Stimulated activated CD8-positive, alpha-beta memory T cell treated with anti-CD3 and anti-CD28 coated beads, Interleukin-2, amount 100 ng/mL, for 1 hour (primary cell): ENCODE measurements at places on chromosomes 5 and 9.

DNA sequence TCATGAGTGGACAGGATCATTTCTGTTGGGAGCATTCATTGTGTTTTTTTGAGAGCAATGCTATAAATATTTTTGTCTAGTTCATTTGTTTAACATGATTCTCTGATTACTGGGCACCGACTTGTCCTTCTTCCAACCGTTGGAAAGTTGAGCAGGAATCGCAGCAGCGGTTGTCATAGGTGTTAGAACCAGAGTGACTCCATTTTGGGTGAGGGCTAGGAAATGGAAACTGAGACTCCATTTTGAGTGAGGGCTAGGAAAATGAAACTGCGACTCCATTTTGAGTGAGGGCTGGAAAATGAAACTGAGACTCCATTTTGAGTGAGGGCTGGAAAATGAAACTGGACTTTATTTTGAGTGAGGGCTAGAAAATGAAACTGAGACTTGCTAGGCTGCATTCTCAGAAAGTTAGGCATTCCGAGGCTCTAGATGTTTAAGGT lies 100.6 kb downstream of the ICE1 start:
- DNase-seq, result no peak

DNA sequence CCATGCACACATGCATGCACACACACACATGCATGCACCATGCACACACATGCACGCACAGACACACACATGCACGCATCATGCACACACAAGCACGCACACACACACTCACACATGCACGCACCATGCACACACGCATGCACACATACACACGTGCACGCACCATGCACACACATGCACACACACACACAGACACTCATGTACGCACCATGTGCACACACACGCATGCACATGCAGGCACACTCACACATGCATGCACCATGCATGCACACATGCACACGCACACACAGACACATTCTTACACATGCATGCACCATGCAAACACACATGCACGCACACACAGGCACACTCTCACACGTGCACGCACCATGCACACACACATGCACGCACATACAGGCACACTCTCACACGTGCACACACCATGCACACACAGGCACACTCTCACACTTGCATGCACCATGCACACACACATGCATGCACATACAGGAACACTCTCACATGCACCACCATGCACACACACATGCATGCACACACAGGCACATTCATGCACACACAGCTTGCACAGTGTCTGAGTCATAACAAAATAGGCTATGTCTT lies 117.5 kb downstream of the TENT4A start:
- no peak for DNase-seq

DNA sequence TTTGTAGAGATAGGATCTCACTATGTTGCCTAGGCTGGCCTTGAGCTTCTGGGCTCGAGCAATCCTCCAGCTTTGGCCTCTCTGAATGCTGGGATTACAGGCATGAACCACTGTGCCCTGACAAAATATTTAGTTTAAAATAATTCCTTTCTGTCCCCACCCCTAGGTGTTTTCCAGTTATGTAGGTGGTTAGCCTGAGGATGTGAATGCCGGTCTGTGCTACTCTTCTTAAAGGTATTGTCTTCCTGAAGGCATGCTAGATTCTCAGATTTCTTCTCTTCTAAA lies 56.7 kb upstream of the BASP1 start:
- DNase-seq, result no peak

GRCh38 chr9:96854651-96855273 lies 448 bp upstream of the ZNF782 start:
- no peak for DNase-seq

GRCh38 chr5:131277875-131278740 lies 14.3 kb downstream of the CDC42SE2 start:
- no peak for DNase-seq

GRCh38 chr5:41870627-41871048 lies 413 bp upstream of the OXCT1 start:
- DNase-seq, result no peak

DNA sequence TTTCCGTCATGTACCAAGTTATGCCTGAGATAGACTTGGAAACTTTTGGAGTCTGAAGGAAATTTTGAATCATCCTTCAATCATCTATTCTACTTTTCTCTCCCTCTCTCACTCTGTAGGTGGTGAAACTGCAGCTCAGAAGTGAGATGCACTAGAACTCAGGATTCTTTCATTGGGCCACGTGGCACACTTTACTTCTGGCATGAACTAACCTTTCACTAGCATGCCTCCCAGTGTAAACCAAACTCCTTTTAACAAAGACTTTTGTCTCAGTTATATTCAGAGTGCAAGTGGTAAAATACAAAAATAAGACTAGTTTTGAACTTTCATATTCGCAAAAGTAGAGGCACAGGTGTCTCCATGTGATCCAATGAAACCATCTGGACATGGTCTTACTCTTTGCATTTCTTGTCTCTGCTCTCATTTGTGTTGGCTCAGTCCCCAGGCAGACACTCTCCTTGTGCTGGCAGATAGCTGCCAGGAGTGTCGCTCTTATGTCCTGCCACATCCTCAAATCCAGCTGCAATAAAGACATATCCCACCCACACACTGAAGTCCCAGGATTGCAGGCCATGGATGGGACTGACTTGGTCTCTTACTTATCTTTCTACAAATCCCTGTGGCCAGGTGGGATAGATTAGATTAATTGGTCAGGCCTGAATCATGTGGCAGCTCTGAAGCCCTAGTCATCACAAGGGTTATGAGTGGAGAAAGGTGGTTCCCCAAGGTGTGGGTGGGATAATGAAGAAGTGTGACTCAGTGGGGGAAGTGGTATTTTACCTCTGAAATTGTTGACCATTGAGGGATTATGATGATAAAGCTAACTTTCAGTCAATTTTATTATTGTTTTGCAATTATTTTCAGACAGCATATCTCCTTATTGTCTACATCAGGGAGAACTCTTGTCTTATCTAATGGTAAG lies 267.5 kb downstream of the GABRB2 start:
- DNase-seq, result no peak

- DNase-seq, result no peak
Observed at GRCh38 chr9:114122136-114123027, 23.3 kb upstream of the KIF12 start.

- no peak for DNase-seq
Observed at GRCh38 chr9:105712773-105713172, 18.4 kb downstream of the TMEM38B start.

DNA sequence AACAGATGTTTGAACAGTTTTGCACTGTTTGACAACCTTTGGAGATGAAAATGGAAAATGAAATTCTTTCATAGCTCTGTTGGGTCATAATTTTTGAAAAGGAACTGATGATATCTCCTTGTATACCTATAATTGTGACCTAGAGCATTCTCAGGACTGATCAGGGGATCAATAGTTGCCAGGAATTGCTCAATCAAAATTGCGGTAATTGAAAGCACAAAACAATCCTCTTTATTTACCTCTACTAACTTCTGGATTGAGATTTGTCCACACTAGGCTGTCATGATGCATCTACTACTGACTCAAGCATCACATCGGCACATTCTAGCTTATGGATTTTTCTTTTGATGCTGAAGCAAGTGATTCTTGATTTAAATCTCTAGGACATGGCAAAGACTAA lies 4.1 kb upstream of the CNTLN start:
- no peak for DNase-seq

- no peak for DNase-seq
Observed at GRCh38 chr5:144125163-144125726, 45.2 kb downstream of the YIPF5 start.

DNA sequence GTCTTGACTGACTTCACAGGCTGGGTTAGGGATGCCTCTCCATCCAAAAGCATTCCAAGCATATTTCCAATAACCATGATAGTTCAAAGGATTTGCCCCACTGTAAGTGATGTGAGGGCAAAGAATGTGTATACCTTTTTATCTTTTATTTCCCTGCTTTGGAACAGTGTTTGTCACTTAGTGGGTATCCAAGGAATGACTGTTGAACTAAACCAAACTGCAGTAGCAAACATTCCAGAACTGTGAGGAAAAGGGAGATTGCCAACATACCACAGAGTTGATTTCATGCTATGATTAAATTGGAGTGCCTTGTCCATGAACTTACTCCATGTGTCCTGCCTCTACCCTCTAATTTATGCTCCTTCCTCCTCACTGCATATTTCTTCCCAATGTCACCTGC lies 400.0 kb downstream of the KIAA0825 start:
- no peak for DNase-seq

- no peak for DNase-seq
Observed at GRCh38 chr9:33124046-33124445, 43.1 kb downstream of the B4GALT1 start.

DNA sequence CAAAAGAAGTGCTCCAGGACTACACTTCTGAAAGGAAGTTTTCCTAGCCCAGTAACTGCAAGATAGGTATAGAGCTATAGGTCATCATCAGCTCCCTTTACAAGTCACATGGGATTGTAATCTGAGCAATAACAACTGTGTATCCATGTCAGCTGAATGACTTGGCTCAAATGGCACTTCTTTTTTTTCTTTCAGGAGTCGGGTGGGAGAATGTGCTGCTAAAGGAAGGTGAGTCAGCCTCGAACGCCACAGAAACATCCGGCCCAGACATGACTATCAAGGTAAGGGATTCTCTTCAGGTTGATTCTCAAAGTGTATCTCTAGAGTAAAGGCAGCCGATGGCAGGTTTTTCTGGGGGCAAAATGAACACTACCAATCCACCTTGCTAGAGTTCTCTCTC lies 192.2 kb downstream of the C9orf152 start:
- no peak for DNase-seq

DNA sequence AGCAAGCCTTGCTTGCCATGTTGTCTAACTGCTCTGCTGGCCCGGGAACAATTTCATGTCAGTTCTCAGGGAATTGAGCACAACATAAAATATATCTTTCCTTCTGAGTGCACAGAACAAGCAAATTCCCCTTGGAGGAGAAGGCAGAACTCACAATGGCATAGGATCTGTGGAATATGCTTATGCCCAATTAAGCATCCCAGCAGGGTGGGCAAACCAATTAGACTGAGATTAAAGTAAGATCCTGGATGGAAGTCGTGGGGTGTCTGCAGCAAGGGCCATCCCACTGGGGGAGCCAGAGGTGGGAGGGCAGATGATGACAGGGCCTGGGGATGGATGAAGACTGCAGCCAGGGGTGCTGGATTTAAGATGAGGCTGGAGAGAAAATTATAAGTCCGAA lies 114.1 kb downstream of the BRINP1 start:
- DNase-seq, result no peak

DNA sequence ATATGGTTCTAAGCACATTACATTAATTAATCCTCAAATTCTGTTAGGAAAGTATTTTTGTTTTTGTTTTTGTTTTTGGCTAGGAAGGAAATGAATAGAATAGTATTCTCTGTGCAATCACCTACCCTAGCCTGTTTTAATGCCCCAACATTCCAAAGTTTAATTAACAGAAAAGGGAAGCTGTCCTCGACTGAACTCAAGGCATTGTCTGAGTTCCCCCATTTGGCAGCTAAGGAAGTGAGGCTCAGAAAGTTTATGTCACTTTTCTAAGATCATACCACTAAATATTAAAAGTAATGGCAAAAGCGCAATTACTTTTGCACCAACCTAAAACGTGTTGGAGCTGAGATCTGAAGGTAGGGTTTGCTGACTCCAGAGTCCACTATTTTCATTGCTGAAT lies 59.8 kb downstream of the FGF1 start:
- no peak for DNase-seq

- no peak for DNase-seq
Observed at GRCh38 chr5:32833663-32834062, 122.5 kb downstream of the NPR3 start.

GRCh38 chr5:143685246-143685815 lies 126.6 kb upstream of the HMHB1 start:
- no peak for DNase-seq

DNA sequence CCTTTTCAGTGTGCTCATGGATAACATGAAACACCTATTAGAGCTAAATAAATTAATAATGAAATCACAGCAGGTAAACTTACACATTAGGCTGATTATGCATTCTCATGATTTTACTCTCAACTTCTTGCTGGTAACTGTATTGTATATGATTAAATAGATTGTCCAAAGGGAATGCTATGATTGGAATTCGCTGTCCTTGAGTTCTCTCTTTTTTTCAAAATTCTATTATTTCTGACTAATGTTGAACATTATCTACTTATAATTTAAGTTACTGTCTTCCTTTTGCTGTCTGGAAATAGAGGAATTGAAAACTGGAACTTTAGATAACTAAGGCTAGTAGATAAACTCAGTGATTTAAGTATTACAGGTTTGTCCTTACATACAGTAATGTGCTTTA lies 13.1 kb downstream of the CENPH start:
- no peak for DNase-seq

- no peak for DNase-seq
Observed at GRCh38 chr5:154345255-154345952, 100.4 kb upstream of the SAP30L start.

DNA sequence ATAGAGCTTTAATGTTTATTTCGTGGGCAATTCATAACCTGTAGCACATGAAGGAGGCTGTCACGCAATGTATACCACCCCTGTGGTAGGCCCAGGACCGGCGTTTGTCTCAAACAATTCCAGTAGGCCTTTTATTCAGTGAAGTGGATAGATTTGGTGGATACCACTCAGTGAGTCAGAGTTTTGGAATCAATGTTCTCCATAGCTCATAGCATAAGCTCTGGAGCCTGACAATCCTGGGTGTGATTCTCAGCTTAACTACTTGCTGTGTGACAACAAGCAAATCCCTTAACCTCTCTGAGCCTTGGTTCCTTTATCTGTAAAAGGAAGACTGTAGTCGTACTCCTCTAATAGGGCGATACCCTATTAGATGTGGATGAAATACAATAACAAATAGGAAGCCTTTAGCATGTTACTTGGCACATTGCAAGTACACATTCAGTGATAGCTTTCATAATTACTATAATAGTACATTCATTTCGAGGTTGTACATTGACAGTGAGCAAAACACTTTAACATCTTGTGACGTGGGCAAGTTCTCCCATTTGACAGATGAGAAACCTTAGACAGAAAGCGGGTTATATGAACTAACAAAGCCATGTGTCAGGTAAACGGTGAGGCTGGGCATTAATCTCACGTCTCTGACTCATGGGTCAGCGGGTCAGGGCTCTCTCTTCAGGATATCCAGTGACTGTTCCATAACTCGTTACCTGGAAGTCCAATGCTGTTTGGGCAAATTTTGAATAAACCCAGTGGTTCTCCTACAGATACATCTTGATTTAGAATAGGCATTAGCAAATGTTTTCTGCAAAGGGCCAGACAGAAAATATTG lies 130.8 kb downstream of the C9orf152 start:
- DNase-seq, result no peak
